ENCODE measurements at places on chromosomes 11 and 22. TPM values are rescaled to one million over a fixed set of nuclear protein-coding genes. Genes with fewer than 3 reads are reported as not detected.

Gene TTLL1
- 5.6 TPM for total RNA-seq

Gene SAA2
- not detected for total RNA-seq

DNA sequence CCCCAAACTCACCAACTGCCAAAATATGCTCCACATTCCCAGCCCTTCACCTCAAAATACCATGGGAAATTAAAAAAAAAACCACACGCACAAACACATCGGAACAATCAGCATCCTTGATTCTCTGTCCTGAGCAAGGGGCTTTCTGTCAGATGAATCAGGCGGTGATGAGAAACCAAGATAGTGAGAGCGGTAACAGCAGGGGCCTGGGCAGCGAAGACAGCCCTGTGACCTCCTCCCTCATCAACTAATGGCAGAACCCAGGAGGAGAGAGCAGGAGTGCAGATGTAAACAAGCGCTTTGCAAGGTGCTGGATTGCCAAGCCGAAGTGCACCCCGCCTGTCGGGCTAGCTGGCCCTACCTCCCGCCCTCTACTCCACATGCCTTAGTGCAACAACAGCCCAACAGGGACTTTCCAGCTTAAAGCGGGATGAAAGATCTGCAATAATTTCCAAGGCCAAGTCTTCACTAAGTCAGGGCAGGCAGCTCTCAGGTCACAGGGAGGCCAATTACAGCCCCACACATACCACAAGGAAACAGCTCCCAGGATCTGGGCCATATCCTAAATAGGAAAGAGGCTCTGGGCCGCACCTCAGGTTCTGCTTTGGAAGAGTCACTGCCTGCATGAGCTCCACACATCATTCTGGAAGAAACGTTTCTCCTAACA is 72.2 kb upstream of the BID start:
- DNase-seq = no peak

DNA sequence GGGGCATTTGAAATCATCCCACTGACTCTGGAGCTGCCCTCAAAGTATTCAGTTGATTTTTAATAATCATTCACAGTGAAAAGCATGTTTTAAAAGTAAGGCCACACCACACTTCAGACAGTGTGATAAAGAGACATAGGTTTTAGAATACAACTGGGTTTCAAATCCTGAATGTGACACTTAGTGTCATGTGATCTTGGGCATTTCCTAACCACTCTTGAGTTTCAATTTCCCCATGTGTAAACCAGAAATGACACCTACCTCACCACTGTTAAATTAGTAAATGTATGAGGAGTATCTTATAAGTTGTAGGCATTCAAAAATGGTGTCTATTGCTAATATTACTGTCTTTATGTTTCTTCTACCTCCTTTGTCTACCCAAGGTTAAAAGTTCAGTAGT is 5.4 kb downstream of the TMEM123 start:
- DNase-seq = no peak

DNA sequence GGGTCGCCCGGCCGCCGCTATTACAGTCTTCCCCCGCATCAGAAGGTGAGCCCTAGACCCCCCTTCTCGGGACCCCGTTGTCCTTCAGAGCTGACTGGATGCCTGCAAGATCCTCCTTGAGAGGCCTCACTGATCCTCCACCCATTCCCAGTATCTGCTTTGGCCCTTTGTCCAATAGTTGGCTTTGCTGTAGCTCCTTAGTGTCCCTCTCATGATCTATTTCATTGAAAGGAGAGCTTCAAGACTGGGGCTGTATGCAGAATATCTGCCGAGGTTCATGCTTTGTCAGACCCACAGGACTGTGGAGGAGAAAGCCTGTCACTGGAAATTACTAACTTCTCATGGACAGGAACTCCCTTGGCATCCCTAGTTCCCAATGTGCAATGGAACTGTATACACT is 499 bp downstream of the DLAT start:
- DNase-seq = no peak

- DNase-seq = no peak
Measured at GRCh38 chr11:8315463-8315862, 51.8 kb upstream of the LMO1 start.

DNA sequence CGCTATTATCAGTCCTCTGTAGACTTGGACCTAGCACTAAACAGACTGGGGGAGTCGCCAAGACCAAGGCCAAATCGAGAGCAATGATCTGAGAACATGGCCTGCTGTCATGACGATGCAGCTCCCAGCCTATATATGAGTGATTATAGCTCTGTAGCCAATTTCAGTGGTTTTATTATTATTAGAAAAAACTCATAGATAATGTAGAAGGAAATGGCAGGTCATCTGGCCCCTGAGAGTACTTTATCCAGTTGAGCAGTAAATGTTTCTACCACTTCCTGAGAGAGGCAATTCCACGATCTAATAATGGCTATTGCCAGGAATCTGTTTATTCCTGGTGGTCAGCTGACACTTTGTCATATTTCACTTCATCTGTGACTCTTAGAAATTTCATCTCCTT is 666.7 kb downstream of the OPCML start:
- DNase-seq = no peak

Gene PKDREJ
- total RNA-seq = not detected

Gene HNRNPUL2
- total RNA-seq = 54.4 TPM

Gene HOATZ
- not detected for total RNA-seq

DNA sequence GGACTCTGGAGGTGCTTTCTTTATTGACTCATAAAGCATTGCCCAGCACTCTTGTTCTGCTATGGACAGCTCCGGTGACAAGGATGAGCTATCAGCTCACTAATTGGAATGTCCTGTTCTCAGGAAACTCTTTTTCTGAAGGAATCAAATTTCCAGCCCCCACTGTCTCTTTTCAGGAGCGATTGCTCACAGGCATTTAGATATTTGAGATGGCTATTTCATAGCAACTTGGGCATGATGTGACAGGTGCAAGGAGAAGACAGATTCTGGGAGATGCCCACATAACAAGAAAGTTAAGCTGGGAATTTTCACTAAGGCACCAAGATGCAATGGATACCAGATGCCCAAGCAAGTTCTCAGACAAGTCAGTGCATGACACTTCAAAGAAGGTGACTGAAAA is 123.4 kb upstream of the CSNK2A3 start:
- no peak for DNase-seq

Gene SLC7A4
- total RNA-seq = not detected

GRCh38 chr11:67613960-67614715 is 7.4 kb downstream of the NDUFV1 start:
- peak; percentile 78 for DNase-seq

DNA sequence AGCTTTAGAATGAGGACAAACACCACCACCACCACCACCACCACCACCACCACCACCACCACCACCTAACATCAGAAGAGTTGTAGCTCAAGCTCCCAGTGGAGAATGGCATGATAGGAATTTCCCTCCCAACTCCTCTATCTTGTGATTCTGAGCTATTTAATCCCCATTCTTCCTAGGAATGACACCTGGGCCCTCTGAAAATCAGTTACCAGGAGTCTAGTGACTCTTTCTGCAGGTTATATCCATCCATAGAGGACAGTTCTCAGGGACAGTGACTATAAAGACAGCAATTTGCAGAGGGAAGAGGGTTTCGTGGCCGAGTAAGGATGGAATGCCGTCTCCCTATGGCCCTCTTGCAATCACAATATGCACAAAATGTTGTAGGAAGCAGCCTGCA is 27.8 kb downstream of the MYH9 start:
- DNase-seq = no peak

DNA sequence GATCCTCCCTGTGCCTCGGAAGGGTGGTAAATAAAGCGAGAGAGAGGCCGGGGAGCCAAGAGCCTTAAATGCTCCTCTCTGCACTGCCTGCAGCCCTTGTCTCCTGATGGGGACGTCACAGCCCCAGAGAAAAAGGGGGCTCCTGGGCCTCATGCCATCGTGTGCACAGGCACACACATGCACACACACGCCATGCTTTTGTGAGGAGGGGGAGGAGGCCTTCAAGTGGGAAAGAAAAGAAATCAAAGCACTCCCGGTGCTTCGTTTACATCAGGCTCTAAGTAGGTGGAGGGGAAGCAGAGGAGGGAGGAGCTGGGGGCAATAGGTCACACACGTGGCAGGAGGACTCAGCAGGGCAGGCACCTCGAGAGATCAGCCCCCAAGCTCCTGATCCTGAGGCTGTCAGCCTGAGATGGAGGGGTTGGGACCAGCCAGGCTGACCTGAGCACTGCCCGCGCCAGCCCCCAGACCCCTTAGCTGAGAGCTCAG is 68.2 kb upstream of the NECTIN1 start:
- DNase-seq = no peak

DNA sequence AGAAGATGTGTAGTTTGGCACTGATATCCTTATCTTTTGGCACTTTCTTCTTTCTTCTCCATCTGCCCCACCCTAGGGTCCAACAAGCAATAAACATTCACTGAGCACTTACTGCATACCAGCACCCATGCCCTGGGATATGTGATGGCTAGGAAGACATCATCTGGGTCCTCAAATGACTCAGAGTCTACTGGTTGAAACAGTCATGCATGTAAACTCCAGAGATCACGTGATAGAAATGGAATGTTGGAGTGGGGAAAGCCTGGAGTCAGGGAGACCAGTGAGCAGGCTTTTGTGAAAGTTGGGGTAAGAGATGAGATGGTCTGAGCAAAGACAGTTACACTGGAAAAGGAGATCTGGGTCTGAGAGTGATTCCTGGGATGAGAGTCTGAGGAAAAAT is 724.9 kb upstream of the TENM4 start:
- DNase-seq = no peak

- DNase-seq = no peak
Measured at GRCh38 chr22:22397875-22398524, 110.5 kb downstream of the ZNF280B start.

GRCh38 chr11:70073871-70074371 is 4.2 kb upstream of the ANO1 start:
- DNase-seq = no peak

Gene DAGLA
- 0.19 TPM for total RNA-seq

DNA sequence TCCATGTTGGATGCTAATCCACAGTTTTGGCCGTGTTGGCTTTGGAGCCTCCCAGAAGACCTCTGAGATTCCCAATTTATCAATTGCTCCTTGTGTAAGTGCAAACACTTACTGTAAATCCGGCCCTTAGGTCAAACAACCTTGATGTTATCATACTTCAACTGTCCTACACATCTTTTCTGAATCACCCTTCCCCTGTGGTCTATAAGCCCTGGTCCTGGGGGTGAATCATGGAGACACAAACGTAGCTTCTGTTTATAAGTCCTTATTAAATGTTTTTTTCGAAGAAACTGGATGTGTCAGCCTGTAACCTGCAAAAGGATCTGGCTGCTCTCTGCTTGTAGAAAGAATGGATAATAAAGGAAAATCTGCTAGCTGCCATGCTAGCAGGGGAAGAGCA is 1.7 kb upstream of the IL10RA start:
- DNase-seq = no peak

DNA sequence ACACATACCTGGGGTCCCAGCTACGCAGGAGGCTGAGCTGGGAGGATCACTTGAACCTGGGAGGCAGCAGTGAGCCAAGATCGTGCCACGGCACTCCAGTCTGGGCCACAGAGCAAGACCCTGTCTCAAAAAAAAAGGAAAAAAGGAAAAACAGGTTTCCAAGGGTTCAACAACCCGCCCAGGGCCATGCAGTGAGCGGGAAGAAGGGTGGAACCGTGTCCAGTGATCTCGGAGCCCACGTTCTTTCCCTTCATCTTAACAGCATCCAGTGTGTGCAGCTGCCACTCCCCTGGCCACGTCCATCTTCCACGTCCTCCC is 14.9 kb upstream of the LRP5 start:
- DNase-seq = no peak

DNA sequence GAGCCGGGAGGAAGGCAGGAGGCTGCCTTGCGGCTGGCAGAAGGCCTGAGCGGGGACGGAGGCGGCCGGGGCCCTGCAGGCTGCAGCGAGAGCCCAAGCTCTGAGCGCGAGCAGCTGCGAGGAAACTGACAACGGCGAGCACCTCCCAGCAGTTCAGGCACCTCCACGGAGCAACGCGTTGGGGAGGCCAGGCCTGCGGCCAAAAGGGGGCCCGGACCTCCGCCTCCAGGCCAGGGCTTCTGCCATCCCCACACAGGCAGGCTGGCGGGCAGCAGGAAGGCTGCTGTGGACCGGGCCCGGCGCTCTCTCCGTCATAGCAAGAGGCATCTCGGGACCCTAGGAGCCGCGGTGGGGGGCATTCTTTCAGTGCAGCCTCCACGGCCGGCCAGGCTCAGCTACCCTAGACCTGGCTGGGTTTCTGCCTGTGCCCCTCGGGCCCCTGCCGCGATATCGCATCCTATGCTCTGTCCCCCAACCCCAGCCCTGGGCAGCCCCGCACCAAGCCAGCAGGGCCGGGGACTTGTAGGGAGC is 22.9 kb upstream of the SLC22A12 start:
- DNase-seq = no peak

GRCh38 chr11:116661056-116661455 is 111.7 kb downstream of the BUD13 start:
- no peak for DNase-seq

- no peak for DNase-seq
Measured at GRCh38 chr11:35937700-35938099, 6.2 kb upstream of the LDLRAD3 start.

GRCh38 chr11:67593565-67593905 is 9.9 kb downstream of the GSTP1 start:
- DNase-seq = no peak

- DNase-seq = no peak
Measured at GRCh38 chr11:45909594-45910475, 2.8 kb upstream of the FREY1 start.

GRCh38 chr11:46858920-46859546 is 13.0 kb upstream of the CKAP5 start:
- no peak for DNase-seq

- DNase-seq = no peak
Measured at GRCh38 chr22:46835693-46836092, 73.2 kb downstream of the TBC1D22A start.

DNA sequence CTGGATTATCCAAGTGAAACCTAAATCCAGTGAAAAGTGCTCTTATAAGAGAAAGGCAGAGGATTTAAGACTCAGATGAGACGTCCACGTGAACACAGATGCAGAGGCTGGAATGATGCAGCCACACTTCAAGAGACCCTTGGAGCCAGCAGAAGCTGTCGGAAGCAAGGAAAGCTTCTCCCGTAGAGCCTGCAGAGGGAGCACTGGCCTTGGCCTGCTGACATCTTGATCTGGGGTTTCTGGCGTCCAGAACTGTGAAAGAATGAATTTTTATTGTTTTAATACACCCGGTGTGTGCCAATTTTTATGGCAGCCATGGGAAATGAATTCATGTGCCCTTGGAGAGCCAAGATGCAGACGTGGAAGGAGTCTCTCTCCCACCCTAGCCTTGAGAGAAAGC is 407.0 kb upstream of the B3GAT1 start:
- DNase-seq = no peak

GRCh38 chr11:17763703-17764102 is 29.1 kb downstream of the KCNC1 start:
- no peak for DNase-seq

- no peak for DNase-seq
Measured at GRCh38 chr22:17629641-17630040, 1.1 kb upstream of the ATP6V1E1 start.
